CD4-positive, alpha-beta T cell (primary cell): ENCODE measurements at places on chromosomes 4 and X. TPM values are rescaled to one million over a fixed set of nuclear protein-coding genes. Genes with fewer than 3 reads are reported as not detected.

DNA sequence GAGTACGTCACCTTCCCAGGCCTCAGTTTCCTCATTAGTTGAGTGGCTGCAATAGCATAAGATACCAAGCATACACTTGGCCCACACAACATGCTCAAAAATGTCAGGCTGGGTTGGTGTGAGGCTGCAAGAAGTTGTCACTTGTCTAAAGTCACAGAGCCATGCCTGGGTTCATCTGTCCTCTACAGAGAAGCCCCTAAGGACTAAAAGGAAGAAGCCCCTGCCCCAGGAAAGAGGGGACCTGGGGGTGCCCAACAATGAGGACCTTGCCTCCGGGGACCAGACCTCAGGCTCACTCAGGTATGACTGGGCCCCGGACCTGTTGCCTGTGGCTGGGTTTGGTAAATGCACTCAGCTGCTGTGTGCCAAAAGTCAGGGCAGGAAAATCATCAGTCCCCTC is 82.7 kb downstream of the CRMP1 start:
- DNase-seq = no peak
- H3K4me3 ChIP-seq = no peak overlapping the region
- no peaks in the 10 kb centered on the region for H3K4me1 ChIP-seq
- H3K36me3 ChIP-seq = no peaks in the 10 kb centered on the region

DNA sequence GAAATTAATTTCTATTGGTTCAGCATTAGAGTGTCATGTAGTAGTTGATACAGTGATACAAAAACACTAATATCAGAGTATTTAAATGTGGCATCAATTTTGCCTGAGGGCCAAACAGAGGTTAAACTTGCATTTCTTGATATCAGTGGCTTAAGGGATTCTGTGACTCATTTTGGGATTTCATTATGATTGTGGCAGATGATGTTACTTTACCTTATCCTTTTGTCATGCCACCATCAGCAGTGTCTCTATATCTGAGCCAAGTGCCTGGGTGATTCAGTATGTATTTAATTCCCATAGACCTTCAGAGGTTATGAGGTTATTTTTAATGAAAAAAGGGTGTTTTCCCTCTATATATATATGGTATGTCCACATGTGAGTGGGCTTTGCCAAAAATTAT is 582.9 kb downstream of the ADGRL3 start:
- H3K4me1 ChIP-seq = no peaks in the 10 kb centered on the region
- DNase-seq = no peak
- H3K36me3 ChIP-seq = no peaks in the 10 kb centered on the region
- H3K4me3 ChIP-seq = no peak overlapping the region
- no peaks in the 10 kb centered on the region for H3K27me3 ChIP-seq

The TRIM61 gene
- total RNA-seq = 0.22 TPM

GRCh38 chr4:38078590-38079421 is 118.6 kb downstream of the PTTG2 start:
- peaks cover 13% of the 10 kb centered on the region for H3K36me3 ChIP-seq
- H3K27me3 ChIP-seq = no peaks in the 10 kb centered on the region
- H3K4me1 ChIP-seq = no peaks in the 10 kb centered on the region
- H3K27ac ChIP-seq = no peak overlapping the region

The CLDN34 gene
- not detected for total RNA-seq

The FAT4 gene
- total RNA-seq = not detected

DNA sequence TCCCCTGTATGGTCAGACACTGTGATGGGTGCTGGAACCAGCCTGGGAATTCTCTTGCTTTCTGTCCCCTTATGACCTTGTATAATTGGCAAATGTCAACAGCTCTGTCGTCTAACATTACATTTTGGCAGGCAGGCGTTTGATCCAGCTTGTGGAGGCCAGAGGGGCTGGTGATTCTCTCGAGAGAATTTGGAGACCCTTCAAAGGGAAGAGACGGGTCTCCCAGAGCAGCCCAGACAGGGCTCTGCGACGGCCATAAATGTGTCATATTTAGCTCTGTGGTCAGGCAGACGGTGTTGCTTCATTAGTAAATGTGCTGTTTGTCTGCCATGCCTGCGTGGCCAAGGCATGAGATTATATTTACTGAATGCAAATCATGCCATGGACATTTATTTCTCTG is 68.7 kb downstream of the SORCS2 start:
- H3K4me1 ChIP-seq = no peaks in the 10 kb centered on the region
- no peak overlapping the region for H3K4me3 ChIP-seq
- no peaks in the 10 kb centered on the region for H3K36me3 ChIP-seq
- no peak overlapping the region for H3K27ac ChIP-seq
- no peaks in the 10 kb centered on the region for H3K27me3 ChIP-seq
- DNase-seq = no peak

The ADAM29 gene
- not detected for total RNA-seq

The CDS1 gene
- 1.3 TPM for total RNA-seq

DNA sequence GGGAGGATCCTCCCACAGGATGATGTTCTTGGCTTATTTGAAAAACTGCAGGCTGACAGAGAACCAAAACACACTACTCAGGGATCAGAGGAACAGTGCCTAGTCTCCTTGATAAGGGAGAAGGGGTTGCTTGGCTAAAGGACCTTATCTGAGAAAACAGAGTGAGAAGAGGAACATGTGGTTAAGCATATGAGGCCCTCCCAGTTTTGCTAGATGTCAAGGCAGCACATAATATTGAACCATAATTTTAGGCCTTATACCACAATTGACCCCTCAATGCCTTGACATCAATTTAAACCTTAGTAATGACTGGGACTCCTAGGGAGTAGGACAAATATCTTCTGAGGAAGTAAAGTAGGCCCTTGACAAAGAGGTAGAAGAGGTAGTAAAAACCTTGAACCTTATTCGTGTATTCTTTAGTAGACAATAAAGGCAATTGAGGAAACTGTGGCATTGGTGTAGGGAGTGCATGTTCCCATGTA is 79.3 kb downstream of the TEX13C start:
- no peaks in the 10 kb centered on the region for H3K36me3 ChIP-seq
- no peak overlapping the region for H3K4me3 ChIP-seq
- no peaks in the 10 kb centered on the region for H3K4me1 ChIP-seq
- DNase-seq = no peak
- no peaks in the 10 kb centered on the region for H3K27me3 ChIP-seq

DNA sequence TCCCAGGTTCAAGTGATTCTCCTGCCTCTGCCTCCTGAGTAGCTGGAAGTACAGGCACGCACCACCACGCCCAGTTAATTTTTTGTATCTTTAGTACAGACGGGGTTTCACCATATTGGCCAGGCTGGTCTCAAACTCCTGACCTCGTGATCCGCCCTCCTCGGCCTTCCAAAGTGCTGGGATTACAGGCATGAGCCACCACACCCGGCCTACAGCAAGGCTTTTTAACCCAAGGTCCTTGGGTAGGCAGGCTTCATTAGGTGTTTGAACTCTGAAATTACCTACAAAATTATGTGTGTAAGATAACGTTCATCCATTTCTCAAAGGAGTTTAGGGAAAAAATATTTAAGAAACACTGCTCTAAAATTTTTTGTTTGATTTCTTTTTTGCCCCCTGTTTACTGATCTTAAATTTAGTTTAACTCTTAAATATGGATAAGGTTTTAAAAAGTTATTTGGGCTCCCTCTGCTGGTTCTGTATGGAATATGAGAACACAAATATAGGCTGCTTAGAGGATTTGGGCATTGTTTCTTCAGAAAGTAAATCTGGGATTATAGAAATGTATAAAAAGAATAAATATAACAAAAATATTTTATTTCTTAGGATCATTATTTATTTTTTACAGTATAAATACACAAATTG is 92.8 kb downstream of the CBR4 start:
- H3K27me3 ChIP-seq = no peaks in the 10 kb centered on the region
- H3K36me3 ChIP-seq = no peaks in the 10 kb centered on the region
- H3K4me3 ChIP-seq = no peak overlapping the region
- H3K27ac ChIP-seq = no peak overlapping the region
- no peaks in the 10 kb centered on the region for H3K4me1 ChIP-seq

The AFF1 gene
- total RNA-seq = 51.2 TPM

GRCh38 chr4:89119166-89119565 is 7.8 kb downstream of the TIGD2 start:
- no peaks in the 10 kb centered on the region for H3K4me1 ChIP-seq
- no peak overlapping the region for H3K27ac ChIP-seq
- H3K36me3 ChIP-seq = no peaks in the 10 kb centered on the region
- no peaks in the 10 kb centered on the region for H3K27me3 ChIP-seq
- DNase-seq = no peak

GRCh38 chr4:186829740-186830449 is 106.2 kb upstream of the FAT1 start:
- no peaks in the 10 kb centered on the region for H3K4me1 ChIP-seq
- H3K27me3 ChIP-seq = no peaks in the 10 kb centered on the region
- DNase-seq = no peak
- H3K27ac ChIP-seq = no peak overlapping the region
- no peak overlapping the region for H3K4me3 ChIP-seq

The MAGEC3 gene
- total RNA-seq = not detected

- H3K27ac ChIP-seq = no peak overlapping the region
- peaks cover 36% of the 10 kb centered on the region for H3K4me1 ChIP-seq
- H3K27me3 ChIP-seq = no peaks in the 10 kb centered on the region
- H3K36me3 ChIP-seq = no peaks in the 10 kb centered on the region
- DNase-seq = no peak
- H3K4me3 ChIP-seq = no peak overlapping the region
Measured at GRCh38 chr4:2362266-2363055, 56.0 kb downstream of the ZFYVE28 start.

DNA sequence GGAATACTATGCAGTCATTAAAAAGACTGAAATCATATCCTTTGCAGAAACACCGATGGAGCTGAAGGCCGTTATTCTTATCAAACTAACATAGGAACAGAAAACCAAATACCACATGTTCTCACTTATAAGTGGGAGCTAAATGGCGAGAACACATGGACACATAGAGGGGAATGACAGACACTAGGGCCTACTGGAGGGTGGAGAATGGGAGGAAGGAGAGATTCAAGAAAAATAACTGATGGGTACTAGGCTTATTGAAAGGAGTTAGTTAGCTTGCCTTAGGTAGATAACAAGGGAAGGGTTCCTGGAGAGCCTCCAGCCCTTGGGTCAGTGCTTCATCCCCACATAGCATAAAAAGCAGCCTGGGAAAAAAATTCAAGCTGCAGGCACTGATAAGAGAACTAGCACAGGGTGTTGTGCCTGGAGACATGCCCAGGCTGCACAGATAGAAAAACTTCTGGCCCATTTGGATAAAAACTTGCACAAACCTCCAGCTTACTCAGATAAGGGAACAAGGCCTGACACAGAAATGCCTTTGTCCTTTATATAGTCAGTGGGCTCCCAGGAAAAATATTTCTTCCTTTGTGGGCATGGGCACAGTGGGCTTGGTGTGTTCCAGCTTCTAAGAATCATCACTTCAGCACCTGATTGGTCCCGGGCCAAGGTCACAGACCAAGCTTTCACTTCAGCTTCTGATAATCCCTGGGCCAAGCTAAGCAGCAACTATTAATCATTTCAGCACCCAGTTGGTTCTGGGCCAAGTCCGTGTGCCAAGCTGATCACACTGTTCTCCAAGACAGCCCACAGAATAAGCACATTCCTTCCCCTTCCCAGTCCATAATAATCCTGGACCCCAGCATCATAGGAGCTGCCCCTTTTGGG is 23.1 kb upstream of the PWWP3B start:
- no peaks in the 10 kb centered on the region for H3K4me1 ChIP-seq
- H3K27ac ChIP-seq = no peak overlapping the region
- H3K4me3 ChIP-seq = no peak overlapping the region
- H3K36me3 ChIP-seq = no peaks in the 10 kb centered on the region

GRCh38 chr4:140448830-140449229 is 21.4 kb upstream of the CLGN start:
- no peak for DNase-seq
- no peaks in the 10 kb centered on the region for H3K4me1 ChIP-seq
- no peaks in the 10 kb centered on the region for H3K36me3 ChIP-seq
- H3K27me3 ChIP-seq = no peaks in the 10 kb centered on the region

The MAGEC1 gene
- not detected for total RNA-seq
